ENCODE measurements at places on chromosomes 7 and 10.

DNA sequence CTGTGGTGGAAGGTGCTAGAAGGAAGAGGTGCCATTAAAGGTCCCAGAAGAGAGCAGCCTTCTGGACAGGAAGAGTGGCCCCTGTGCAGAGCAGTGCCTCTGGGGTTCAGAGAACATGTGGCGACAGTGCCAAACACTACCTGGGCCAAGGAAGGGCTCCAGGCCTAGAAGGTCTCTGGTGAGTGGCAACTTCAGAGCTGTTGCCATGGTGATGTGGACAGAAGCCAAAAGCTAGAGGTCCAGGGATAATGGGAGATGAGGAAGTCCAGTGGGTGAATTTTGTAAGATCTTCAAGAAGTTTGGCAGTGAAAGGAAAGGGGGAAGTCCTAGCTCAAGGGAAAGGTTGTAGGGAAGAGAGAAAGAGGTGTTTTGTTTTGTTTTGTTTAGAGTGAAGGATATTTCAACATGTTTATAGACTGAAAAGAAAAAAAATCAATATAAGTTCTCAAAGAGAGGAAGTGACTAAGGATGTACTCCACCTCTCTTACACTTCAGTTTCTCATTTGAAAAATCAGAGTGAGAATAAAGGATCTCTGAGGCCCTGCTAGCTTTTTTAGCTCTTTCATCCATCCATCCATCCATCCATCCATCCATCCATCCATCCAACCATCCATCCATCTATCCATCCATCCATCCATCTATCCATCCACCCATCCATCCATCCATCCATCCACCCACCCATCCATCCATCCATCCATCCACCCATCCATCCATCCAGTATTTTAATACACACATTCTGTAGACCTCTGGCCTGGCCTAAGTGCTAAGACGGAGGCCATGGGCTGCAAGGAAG lies 77.1 kb upstream of the DUSP5 start:
- peak; percentile 59 for DNase-seq

DNA sequence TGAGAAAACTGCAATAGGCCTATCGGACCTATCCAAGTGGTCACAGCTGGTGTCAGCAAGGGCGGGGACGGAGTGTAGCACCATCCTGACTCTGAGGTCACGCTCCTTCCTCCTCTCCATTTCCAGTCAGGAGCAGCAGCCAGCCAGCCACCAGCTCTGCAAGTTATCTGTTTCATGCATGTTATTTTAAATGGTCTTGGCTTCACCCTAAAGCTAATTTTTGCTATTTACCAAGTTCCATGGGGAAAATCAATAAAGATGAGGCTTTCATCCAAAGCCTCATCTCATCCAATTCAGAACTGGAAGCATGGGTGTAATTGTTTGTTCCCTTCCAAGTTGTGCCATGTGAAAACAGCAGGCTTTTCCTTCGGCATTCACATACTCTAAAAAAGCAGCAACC lies 49.3 kb downstream of the ICA1 start:
- DNase-seq, result no peak

DNA sequence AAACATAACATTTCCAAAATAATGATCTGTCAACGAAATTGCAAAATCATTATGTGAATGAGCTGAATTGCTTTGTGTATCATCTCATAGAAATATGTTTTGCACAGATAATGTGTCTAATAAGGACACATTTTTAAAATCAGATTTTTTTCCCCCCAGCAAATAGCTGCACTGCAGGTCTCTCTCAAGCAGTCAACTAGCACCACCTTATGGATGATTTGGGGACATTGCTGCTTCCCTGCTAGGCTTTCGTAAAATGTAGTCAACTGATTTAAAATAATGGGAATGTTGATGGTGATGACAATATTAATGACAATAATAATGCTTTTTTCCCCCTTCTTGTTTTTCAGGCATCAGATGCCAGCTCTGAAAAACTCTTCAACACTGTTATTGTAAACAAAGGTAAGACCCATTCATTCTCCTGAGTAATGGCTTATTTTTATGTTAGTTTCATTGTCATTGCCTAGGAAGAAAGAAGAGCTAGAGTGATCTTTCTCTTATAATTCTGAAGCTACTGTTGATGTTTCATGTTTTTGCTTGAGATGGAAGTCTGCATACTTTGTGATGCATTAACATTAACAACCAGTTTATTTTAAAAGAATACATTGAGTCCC lies 433.6 kb upstream of the GALNT17 start:
- DNase-seq, result peak; percentile 29

DNA sequence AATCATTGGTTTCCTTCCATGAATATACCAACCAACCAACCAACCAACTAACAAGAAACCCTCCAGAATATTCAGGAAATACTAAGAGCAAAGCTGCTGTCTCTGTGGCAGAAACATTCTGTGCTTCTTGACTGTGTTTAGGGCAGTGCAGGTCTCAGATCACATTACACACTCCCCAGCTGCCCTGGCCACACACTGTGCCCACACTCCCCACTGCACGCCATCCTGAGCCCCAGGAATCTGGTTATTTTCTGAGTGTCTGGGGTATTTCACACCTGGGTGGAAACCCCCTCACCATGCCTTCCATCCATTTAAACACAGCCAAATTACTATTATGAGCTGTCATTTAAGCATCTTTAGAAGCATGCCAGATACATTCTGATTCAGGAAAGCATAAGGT lies 183.7 kb upstream of the ANK3 start:
- DNase-seq, result no peak

DNA sequence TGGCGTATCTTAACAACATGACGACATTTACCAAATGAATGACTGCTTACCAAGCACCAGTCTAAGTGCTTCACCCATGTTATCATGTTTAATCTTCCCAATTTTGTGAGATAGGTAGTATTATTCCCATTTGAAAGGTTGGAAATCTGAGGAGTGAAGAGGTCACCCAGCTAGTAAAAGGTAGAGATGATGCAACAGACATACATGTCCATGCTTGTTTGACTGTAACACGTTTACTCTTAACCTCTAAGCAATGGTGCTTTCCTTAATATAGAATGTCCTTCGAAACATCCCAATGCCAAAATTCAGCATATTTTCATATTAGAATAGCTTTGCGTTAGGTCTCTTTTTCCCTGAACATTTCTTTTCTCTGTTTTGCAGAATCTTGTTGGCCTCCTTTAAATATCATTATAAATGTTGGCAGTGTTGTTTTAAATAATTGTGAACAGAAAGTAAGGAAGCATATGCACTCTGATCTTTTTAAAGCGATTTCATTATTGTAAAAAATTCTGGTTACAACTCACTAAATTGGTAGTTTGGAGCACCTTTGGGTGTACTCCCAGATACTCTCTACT lies 722.8 kb downstream of the AUTS2 start:
- DNase-seq, result no peak

DNA sequence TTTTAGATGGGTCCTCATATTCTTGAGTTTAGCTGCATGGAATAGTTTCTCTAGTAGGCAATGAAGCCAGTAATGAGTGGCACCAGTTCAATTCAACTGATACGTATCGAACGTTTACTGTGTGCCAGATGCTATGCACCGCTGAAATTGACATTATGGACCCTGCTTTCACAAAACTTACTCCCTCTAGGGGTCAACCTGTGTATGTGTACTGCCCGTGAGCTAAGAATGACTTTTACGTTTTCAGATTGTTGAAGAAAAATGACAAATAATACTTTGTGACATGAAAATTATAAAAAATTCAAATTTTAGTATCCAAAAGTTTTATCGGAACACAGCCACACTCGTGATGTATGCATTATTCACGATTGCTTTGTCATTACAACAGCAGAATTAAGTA lies 95.5 kb downstream of the ZMYND11 start:
- no peak for DNase-seq

DNA sequence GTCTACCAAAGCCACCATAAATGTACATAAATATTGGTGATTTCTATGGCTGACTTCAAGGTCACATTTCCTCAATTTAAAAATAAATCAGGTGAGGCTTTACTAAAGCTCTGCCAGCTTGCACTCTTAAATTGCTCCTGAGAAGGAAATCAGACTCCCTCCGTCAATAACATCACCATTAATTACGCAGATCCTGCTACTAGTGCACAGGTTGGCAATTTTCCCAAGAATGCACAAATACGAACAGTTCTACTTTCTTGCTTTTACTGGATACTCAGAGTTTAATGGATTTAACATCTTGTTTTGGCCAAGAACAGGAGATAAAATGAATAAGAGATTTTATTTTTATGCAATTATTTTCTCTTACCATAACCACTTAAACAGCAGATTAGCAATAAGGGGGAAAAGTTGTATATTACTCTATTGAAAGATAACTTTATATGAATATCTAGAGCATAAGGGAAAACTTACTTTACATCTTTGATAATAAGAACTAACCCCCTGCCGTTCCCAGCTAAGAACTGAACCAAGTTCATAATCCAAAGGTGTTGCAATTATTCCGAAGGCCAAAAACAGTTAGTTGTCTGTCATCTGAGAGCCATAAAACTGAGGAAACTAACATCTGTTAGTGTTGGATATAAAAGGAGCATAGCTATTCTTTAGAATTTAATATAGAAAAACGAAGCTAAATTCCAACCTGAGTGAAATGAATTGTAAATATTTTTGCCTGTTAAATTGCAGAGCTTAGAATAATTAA lies 140.5 kb downstream of the TWIST1 start:
- no peak for DNase-seq

GRCh38 chr7:68247571-68247970 lies 1250.9 kb downstream of the TYW1 start:
- DNase-seq, result no peak

DNA sequence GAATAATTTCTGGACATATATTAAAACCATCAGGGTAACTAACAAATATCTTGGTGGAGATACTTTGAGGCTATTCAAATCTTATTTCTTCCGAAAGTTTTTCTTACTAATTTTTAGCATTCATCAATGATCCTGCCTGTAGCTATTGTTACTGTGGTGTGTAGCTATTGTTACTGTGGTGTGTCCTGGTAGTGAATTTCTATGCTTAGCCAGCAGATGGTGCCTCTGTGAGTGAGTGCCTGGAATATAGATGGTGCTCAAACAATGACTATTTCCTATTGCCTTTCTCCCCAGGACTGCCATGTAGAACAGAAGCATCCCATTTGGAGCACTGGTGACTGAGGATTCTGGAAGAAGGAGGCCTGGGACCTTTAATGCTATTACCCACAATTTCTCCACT lies 245.7 kb downstream of the CCSER2 start:
- no peak for DNase-seq

DNA sequence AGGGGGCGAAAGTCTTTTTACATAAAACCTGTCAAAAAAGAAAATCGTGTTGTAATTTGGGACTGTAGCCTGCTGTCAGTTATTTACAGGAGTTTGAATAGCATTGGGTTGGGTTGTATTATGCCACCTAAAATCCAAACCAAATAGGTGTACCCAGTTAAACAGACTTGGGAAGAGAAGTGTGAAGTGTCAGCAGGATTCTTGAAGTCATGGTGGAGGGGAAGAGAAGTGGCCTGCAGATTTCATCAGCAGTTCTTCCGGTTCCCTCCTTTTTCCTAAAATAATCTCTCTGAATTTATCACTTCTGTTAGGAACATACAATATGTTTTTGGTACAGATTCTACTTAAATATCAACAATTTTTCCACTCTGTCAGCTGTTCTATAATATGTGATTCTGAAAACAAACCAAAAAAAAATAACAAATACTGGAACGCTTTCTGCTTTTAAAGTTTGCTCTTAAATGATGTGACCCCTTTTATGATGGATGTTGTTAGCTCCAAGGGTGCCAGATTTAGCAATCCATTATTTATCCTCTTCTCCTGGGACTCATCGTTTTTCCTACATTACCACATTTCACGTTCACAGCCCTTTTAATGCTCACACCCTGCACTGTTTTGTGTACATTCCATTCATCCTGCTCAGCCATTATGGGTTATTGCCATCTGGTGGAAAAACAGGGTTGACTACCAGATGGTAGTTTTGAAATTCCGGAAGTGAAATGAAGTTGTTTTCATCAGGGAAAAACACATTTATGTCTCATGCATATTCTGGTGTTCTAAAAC lies 18.7 kb upstream of the ARHGAP12 start:
- DNase-seq, result peak; percentile 84

GRCh38 chr7:141686670-141687069 lies 15.3 kb downstream of the DENND11 start:
- no peak for DNase-seq

DNA sequence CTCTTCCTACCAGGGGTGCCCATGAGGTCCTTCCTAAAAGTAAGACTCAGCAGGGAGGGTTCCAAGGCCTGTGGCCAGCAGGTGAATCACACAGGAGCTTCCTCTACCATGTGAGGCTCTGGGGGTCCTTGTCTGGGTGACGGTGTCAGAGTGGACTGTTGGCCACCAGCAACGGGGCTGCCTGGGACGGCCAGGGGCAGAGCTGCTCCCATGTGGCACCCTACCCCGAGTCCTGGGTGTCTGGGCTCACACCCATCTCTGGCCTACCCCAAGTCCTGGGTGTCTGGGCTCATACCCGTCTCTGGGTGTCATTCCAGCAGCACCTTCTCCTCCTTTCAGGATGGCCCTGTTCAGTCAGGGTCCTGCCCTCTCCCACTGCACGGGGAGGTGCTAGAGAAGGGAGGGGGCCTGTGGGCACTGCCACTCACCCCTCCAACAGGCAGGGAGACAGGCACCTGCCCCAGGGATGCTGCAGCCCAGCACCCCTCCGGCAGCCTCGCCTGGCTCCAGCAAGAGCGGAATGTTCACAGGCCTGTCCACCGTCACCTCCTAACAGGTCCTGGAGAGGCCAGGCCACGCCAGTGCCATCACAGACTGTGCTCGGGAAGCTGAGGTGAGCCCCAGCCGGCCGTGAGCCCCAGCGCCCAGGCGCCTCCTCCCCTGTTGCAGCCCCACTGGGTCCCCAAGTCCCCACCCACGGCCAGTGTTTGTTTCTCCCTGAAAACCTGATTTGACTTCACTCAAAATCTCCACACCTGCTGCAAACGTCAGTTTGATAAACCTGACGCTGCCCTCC lies 143.7 kb downstream of the PTPRN2 start:
- DNase-seq, result no peak

- DNase-seq, result no peak
Measured at GRCh38 chr7:134787720-134788119, 8.3 kb downstream of the CALD1 start.

- no peak for DNase-seq
Measured at GRCh38 chr10:4372601-4373000, 453.4 kb upstream of the AKR1E2 start.

GRCh38 chr7:37601321-37601720 lies 82.2 kb upstream of the GPR141 start:
- DNase-seq, result no peak

DNA sequence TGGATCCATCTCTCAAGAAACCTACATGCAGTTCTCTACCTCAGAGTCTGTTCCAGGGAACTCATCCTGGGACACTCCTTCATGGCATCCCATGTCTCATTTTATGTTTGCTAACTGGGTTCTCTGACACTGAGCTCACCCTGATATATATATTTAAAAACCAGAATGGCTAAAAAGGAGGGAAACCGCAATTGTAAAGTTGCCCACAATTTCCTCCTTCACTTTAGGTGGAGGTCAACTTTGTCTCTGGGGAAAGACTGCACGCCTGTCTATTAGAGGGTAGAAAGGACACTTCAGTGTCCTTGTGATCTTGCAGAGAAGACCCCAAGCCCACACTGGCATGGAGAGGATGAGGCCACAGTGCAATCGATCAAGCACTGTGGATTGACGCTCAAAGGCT lies 131.7 kb downstream of the TEX36 start:
- no peak for DNase-seq
